Stimulated activated CD4-positive, alpha-beta T cell treated with anti-CD3 and anti-CD28 coated beads, TNF-alpha, amount 100 ng/mL, for 24 hours (primary cell): ENCODE measurements at places on chromosomes 4 and X.

- DNase-seq: no peak
Measured at GRCh38 chr4:16952896-16953630, 54.6 kb upstream of the LDB2 start.

- DNase-seq: no peak
Measured at GRCh38 chr4:25165916-25166315, 5.7 kb upstream of the SEPSECS start.

DNA sequence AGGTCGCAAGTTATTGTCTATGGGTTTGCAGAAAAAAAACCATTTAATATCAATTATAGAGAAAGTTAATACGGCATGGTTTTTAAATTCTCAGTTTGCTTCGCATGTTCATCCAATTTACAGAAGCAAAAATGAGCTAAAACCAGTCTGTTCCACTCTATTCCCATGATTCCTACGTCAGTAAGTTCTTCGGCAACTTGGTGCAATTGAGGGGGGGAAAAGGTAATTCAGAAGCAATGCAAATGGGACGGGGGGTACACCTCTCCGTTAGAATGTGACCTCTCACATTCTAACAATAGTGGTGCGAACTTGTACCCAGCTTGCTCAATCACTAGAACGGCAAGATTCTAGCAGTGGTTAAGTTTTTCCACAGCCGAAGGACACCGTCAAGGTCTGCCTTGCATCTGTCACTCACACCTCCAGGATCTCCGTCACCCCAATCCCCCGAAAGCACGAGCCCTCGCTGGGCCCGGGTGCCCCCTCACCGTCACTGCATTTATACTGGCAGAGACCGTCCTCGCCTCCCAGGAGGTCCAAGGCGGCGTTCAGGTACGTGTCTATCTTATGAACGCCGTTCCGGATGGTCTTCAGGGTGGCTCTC is 653 bp downstream of the PLA2G12A start:
- no peak for DNase-seq

DNA sequence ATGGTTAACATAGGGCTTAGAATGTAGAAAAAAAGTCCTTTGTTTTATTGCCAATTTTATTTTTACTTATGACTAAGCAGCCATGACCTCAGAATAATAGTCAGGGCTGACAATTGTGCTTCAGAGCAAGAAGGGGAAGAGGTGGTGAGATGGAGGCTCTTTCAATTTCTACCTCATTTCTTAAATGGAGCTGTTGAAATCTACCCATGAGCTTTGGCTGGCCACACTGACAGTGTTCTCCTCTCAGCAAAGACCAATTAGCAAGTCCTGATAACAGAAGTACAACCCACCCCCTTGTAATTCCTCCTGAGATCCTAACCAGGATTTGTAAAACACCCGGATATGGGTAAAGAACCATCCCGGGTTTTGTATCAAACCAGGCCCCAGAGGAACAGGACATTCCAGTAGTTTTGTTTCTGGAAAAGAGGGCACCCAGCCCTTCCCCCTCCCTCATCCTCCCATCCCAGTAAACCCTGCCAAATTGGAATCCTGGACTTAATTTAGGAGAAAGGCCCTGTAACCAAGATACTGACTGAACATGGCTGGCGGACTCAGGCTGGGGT is at the start of gene HEPH:
Gene HEPH (plus strand): TSS at position 399 of the 563 bp plus-strand sequence. CDS start 6,324 bp downstream, outside the sequence.
- DNase-seq: no peak

DNA sequence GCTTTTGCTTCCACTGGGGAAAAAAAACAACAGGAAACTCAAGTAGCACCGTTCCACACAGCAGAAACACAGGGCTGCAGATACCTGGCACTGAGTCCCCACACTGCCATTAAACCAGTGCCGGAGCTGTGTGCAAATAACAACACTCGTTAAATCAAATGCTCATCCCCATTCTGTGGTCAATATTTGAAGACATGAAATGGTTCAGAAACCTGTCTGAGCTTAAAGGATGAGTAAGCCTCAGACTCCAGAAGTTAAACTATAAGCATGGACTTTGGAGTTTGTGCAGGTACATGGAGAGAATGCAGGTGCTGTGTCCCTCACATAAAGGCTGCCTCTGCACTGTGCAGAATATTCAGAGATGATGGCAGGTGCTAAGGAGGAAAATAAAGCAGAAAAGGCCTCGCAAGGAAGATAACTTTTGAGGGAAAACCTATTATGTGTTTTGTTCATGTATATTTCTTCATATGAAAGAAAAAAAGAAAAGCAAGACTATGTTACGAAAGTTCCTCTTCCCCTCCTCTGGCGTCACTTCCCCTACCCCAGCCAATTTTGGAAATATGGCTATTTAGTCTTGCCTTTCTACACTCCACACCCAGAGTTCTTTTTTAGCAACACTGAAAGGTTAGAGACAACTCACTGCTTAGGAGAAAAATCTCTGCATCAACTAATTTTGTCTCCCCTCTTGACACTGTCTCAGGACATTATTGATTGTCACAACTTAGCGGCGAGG is 4.6 kb downstream of the MPP1 start:
- DNase-seq: no peak
